ENCODE measurements at places on chromosomes 1 and 21.

DNA sequence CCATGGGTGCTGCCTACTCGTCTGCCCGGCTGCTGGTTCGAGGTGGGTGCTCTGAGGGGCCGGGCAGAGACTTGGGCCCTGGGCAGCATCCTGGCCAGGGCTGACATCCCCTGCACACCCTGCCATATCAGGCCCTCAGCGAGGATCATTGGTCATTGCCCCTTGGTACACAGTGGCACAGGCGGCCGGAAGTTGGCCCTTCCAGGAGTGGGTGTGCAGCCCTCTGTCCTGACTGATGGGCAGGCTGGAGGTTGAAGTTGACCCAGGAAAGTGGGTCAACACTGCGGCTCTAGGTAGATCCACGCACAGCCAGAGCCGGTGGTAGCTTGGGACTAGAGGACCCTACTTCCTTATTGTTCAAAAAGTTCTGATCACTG is 72.9 kb downstream of the TRIM11 start:
- no peak for DNase-seq

DNA sequence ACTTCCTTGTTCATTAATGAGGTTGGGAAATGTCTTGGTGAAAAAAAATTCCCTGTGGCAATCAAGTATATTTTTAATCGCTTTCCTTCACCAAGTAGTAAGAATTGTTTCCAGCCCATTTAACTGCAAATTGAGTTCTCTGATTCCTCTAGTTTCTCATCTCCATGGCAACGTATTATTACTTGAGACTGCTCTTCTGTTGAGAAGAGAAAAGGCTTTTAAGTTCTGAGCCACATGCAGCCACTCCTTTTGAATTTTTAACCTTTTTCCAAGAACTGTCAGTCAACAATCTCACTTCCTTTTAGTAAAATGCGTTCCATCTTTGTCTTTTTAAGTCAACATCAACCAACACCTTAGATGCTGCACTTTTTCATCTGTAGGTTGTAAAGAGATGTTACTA is 75.7 kb upstream of the KIAA1614 start:
- DNase-seq, result no peak

- no peak for DNase-seq
These were observed 19.4 kb downstream of the CRYAA start for GRCh38 chr21:43188181-43188580.

GRCh38 chr1:64320922-64321614 is 117.6 kb downstream of the UBE2U start:
- no peak for DNase-seq

- DNase-seq, result no peak
These were observed at the start of gene ARHGAP29 for GRCh38 chr1:94237291-94238226. Gene ARHGAP29, minus strand, starts transcription at chr1:94237584. Its CDS starts 5,973 bp downstream, at chr1:94231611.
